ENCODE measurements at places on chromosomes 11 and 22. TPM values are rescaled to one million over a fixed set of nuclear protein-coding genes. Genes with fewer than 3 reads are reported as not detected.

The LUZP2 gene
- not detected for total RNA-seq

The C11orf16 gene
- not detected for total RNA-seq

The SCO2 gene
- not detected for total RNA-seq

The MFNG gene
- total RNA-seq = 11.8 TPM

The CYP2D6 gene
- total RNA-seq = 0.16 TPM

The MOGAT2 gene
- total RNA-seq = not detected

The UBQLN3 gene
- 0.14 TPM for total RNA-seq

The RASL10A gene
- total RNA-seq = 1.4 TPM

The B3GAT1 gene
- 0.08 TPM for total RNA-seq

The CD3D gene
- not detected for total RNA-seq

The MAJIN gene
- not detected for total RNA-seq

The ZNRF3 gene
- 6.3 TPM for total RNA-seq

The SCGB1D2 gene
- 1.6 TPM for total RNA-seq

The VPS11 gene
- 22.0 TPM for total RNA-seq

The NXF1 gene
- total RNA-seq = 43.2 TPM

The KCNC1 gene
- not detected for total RNA-seq

The ZFPL1 gene
- 23.1 TPM for total RNA-seq

The SCN4B gene
- 12.9 TPM for total RNA-seq

The CNTF gene
- total RNA-seq = 0.93 TPM
